ENCODE measurements at places on chromosomes 6 and 20.
A peak's percentile ranks its signal among the peaks of the same experiment; 100 is the strongest.

DNA sequence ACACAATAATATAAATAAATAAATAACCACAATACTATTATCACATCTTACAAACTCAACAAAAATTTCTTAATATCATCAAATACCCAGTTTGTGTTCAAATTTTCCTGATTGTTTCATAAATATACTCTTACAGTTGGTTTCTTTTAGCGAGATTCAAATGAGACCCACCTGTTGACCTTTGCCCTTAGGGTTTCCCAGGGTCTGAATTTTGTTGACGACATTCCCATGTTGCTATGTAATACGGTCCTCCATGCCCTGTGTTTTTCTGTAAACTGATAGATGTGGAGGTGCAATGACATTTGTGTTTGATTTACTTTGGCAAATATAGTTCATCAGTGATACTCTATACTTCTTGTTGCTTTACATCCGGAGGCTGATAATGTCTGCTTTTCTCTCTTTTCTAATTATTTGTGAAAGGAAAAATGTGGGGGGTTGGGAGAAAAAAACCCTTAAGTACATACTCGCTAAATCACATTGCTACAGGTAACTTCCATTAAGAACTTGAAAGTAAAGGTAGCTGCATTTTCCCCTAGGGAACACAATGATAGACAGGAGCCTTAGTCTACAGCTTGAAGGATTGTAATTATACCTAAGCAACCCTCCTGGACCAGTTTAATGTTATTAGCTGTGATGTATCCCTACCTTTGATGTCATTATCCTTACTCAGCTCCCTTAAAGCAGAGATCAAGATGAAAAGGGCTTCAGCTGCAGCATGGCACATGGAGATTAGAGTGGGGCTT is 6.6 kb downstream of the MOG start:
- no peak for DNase-seq

- no peak for DNase-seq
Observed at GRCh38 chr6:121383478-121383877, 49.2 kb upstream of the TBC1D32 start.

- DNase-seq, result no peak
Observed at GRCh38 chr6:166027761-166028160, 139.9 kb downstream of the TBXT start.

DNA sequence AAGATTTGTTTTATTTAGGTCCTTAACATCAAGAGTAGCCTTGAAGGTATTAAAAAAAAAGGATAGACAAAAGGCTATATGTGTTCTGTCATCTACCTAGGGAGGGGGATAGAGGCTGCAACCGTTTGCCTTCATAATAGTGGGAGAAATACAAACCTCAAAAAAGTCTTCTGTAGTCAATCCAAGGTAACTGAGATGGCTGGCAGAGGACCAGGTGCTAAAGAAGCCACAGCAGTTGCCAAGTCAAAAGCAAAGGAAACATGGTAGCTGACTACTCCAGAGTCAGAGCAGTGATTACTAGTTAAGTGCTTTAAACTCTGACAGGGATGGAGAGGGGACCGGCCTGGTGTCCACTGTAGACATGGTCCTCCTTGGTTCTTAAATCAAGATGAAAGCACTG is 249.4 kb downstream of the PTPRK start:
- no peak for DNase-seq

DNA sequence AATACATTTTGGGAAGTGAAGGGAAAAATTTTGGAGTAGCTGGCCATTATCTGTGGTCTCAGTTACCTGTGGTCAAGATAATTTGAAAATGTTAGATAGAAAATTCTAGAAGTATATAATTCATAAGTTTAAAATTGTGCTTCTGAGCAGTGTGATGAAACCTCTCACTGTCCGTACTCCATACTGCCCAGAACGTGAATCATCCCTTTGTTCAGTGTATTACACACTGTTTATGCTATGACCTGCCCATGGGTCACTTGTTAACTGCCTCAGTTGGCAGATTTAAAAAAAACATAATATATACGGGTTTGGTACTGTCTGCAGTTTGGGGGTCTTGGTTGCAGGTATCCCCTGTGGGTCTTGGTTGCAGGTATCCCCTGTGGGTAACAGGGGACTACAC is 4.1 kb upstream of the CALHM5 start:
- DNase-seq, result no peak

- DNase-seq, result no peak
Observed at GRCh38 chr20:19699180-19699971, 58.7 kb upstream of the RIN2 start.

GRCh38 chr6:116218172-116218633 is 35.7 kb downstream of the TSPYL4 start:
- no peak for DNase-seq

DNA sequence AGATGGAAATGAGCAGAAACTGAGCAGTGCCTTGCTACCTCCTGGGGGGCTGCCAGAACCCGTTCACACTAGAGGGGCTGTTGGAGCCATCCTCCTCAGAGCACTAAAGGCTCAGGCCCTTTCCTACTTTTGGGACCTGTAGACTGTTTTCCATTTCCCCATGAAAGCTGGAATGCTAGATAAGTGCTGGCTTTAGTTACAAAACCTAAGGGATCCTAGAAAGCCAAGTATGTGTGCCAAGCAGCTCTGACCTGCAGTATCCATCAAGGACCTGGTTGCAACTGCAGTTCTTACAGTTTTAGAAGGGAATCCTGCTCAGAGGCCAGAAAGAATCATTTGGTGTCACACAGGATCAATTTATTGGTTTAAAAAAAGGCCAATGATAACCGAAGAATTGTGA is 176.7 kb upstream of the COL21A1 start:
- no peak for DNase-seq

DNA sequence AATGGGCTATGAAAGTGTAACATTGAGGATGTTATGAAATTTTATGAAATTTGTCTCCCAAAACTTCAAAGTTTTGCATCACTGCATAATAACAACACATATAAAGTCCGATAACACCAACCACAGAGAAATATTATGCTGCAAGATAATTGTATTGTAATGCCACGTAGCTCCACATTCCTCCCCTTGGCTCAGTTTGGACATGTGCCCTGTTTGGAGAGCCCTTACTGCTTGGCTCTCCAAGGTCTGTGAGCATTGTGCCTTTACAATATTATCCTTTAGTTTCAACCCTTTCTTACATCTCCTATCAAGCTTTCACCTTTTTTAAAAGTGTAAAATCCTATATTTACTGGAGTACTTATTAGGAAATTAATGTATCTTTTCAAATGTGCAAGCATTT is 10.8 kb downstream of the HBS1L start:
- no peak for DNase-seq

GRCh38 chr20:17431621-17432364 is 99.4 kb downstream of the BFSP1 start:
- DNase-seq, result peak; percentile 61

- DNase-seq, result no peak
Observed at GRCh38 chr6:134622382-134623173, 304.7 kb upstream of the SGK1 start.

DNA sequence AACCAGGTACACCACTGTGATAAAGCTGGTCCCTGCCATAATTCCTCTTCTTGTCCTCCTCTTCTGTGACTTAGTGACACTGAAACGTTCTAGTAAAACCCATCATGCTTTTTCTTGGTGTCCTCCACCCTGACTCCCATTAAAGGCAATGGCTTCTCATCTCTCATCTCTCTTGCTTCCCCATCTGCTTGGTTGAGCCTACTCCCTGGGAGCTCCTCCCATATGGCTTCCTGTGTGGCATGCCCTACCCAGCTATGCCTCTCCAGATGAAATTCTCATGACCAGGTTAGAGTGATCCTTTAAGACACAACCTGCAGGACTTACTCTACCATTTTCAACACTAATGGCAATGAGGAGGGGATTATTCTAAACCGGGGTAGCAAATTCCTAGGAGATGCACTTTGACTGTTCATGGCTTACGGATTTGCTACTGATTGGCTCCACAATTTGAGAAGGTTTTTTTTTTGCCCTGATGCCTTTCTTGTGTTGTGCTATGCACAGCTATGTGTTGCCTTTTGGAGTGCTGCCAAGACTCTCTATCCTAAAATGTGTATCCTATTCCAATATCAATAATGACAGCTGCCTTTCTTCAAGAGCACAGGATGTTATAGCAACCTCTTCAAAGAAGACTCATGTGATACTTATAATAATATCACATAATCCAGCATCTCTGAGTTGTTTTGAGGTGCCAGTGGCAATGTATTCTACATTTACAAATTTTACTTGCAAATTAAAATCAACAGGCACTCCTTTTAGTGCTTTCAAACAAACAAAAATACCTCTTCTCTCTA is 6.1 kb downstream of the SIRPG start:
- no peak for DNase-seq

GRCh38 chr20:21391972-21392352 is 5.4 kb downstream of the NKX2-4 start:
- no peak for DNase-seq

DNA sequence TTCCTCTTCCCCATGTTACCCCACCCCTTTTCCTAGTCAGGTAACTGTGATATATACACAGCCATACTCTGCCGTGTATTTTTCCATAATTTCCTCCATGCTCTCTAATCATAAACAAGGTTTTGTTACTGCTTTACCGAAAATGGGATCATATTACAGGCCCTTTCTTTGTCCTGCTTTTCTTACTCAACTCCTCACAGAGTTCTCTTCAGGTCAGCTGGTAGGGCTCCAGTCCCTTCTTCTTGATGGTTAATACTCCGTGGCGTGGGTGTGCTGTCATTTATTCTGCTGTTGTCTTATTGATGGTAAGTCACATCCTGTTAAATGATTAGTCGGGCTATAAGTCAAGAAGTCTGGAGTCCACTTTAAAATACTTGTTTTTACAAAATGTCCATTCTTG is 24.9 kb upstream of the PI16 start:
- DNase-seq, result no peak

GRCh38 chr6:34390531-34391472 is 1.7 kb downstream of the NUDT3 start:
- no peak for DNase-seq

DNA sequence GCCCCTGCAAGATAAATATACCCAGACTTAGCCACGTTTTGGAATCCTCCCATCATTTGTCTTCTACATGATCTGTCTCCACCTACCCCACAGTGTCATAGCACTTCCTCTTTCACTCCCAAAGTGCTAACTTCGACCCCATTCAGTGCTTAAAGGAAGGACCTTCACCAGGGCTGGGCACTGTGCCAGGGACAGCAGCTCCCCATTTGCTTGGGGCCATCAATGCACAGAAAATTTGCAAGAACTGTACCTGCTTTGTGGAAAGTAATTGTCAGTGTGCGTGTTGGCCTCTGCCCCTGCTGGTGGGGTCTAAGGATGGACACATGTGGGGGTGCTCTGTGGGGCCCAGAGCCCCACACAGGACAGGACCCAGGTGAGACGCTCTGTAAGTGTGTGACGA is 5.2 kb upstream of the BPIFA2 start:
- DNase-seq, result no peak

DNA sequence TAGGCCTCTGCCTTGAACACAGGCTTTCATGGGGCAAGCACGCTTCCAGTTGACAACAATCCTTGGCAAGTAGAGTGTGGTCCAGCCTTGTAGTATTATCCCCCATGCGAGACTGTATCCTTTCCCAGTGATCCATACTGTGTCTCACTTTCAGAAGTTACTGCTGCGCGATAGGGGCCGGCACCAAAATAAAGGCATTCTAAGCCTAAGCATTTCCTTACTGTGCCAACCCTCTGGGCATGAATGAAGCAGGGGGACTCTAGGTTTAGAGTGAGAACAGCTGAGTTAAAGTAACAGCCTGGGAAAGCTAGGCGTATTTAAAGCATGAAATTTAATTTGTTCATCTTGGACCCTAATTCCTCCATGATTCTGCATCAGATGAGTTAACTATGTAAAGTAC is 39.4 kb downstream of the CD164 start:
- DNase-seq, result no peak

DNA sequence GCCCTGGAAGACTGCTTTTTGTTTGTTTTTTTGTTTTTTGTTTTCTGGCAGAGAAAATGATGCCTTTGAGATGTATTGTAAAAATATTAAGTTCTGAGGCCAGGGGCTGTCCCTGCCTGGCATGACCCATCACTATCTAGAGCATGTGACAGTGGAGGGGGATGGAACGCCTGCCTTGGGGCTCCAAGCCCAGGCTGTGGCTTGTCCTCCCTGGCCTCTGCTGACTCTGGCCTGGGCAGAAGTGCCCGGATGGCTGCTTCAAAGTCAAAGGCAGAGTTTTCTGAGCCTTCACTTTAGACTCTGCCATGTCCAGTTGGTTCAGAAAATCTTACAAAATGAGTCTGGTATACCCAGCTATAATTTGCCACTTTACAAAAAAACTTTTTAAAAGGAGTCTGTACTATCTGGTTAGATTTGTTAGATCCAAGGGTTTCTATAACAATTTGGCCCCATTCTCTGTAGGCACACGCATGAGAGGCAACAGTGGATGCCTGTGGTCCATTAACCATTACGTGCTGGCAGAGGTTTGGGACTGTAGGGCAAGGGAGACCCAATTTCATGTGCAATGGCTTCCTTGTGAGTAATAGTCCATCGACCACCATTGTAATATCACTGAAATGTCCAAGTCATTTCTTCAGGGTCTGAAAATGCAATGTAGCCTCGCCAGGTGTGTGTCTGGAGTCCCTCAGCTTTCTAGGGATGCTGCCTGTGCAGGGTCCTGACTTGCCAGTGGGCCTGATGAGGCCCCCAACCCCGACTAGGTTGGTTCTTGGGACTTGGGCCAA is 8.3 kb downstream of the PPP1R3G start:
- DNase-seq, result no peak

GRCh38 chr6:5670811-5671561 is 335.7 kb downstream of the NRN1 start:
- DNase-seq, result no peak

DNA sequence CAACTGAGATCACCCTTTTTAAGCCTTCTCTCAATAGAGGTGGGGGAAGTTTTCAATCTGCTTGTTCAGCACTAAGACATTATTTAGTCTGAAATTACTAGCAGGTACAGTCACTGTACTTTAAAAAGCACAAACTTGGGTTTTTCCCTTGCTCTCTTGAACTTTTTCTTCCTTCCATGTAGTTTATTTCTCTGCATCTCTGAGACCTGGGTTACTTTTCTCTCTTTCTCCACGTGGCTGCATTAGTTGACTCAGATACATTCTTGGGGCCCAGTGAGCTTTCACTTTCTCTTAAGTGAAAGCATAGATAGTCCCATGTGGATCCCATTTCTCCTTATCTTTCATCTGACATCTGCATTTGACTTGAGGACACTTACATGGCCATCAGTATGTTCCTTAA is 433.9 kb upstream of the MAP3K7 start:
- DNase-seq, result no peak

- no peak for DNase-seq
Observed at GRCh38 chr6:156416391-156416790, 360.8 kb upstream of the ARID1B start.

- DNase-seq, result peak; percentile 100
Observed at GRCh38 chr6:32195652-32195901, 3.1 kb upstream of the GPSM3 start.

GRCh38 chr20:58616411-58616810 is 34.7 kb upstream of the STX16 start:
- no peak for DNase-seq

- DNase-seq, result no peak
Observed at GRCh38 chr6:69790629-69791028, 6.2 kb downstream of the LMBRD1 start.

Measured in activated naive CD8-positive, alpha-beta T cell treated with anti-CD3 and anti-CD28 coated beads, Interleukin-2, amount 50 U/mL, for 24 hours (primary cell).